ENCODE measurements at places on chromosomes 13 and 19.

DNA sequence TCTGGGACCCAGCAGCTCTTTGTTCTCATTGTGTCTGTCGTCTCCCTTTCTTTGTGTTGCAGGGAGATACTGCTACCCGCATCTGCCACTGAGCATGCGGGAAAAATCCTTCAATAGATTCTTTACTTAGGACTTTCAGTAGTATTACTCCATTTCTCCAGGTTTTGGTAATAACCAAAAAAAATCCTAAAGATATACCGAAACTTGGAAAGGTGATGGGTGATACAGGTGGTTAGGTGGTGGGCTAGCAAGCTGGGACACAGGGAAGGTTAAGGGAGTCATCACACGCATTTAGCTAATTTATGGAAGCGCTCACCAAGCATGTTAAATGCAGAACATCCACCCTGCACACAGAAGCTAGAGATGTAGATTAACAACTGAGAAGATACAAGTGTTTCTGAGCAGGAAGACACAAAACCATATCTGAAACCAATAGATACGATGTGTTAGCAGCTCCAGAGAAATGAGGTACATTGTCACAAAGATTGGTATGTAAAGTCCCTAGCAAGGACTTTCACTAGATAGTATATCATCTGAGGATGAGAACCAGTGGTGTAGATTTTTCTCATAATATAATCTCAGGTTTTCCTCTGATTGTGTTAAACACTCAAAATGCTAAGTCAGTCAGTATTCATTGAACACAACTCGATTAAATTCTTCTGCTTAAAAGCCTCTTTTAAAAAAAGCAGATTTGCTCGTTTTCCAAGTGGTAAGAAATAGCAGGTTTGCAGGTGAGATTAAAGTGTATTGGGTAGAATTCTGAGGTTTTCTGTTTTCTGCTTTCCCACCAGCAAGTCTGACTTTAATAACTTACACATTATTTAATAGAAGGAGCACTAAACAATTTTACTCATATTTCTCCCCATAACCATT, 1.2 kb upstream of the SLAIN1 start:
- no peak for DNase-seq

DNA sequence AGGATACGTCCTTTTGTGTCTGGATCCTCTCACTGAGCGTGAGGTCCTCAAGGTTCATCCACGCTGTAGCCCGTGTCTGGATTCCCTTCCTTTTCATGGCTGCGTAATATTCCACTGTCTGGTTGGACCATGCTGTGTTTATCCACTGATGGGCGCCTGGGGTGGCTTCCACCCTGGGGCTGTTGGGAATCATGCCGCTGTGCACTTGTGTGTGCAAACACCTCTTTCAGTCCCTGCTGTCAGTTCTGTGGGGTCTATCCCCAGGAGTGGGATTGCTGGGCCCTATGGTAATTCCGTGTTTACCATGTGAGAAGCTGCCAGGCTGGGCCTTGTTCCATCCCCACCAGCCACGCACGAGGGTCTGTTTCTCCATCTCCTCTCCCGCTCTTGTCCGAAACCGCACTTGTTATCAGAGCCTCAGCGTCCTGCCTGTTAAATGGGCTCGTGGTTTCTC, 98.6 kb downstream of the GADD45B start:
- no peak for DNase-seq

- DNase-seq = no peak
Observed at GRCh38 chr13:80441968-80442367, 101.0 kb upstream of the SPRY2 start.

GRCh38 chr13:41407380-41407779, 50.0 kb upstream of the RGCC start:
- DNase-seq = peak; percentile 26

GRCh38 chr13:65909501-65909900, 1320.6 kb downstream of the PCDH9 start:
- no peak for DNase-seq

DNA sequence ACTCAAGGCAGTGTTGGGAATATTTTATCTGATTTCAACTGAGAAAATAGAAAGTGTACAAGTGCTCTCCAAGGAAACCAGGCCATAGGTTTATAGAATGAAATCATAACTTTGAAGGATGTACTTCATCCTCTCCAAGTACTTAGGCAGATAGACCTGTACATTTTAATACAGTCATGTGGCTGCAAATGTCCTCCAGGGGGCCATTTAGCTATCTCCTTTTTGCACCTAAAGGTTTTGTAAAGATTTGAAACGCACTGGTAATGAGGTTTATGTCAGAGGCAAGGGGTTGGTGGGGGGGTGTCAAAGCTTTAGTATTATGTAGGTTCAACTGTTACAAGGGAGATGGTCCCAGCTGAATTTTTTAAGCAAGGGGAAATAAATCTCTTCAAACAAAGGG, 364.4 kb downstream of the DCT start:
- DNase-seq = no peak

GRCh38 chr19:14770944-14771839, 7.2 kb downstream of the ADGRE2 start:
- no peak for DNase-seq

DNA sequence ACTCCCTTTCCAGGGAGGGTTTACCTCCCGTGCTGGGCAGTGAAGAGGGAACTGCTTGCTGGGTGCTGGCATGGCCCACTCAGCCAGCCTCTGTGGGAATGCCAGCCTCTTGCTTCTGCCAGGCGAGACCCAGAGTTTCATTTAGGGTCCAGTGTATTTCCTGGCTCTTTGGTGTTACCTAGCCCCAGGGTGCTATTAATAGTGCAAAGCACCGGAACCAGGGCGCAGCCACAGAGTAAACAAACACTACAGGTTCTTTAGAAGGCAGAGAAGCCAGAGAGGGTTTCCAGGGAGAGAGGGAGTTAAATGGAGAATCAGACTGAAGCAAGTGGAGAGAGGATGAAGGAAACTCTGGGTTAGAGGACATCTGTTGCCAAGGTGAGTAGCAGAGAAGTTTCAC, 74.9 kb upstream of the SPATA13 start:
- no peak for DNase-seq

DNA sequence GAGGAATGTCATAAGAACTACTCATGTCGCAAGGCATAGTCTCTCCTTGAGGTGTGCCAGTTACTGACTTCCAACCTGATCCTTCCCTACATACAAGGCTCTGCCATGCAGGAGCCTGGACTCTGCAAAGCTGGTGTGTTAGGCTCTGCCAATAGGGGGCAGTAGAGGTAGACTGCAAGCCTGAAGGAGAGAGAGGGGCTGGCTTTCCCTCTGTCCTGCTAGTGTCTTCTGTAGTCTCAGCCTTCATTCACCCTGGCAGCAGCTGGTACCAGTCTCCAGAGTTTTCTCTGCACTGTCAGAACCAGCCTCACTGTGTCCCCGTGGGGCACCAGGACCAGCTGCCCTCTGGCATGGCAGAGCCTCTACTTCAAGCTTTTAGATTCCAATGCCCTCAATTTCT, 14.5 kb downstream of the SHISA2 start:
- no peak for DNase-seq

GRCh38 chr13:33537026-33537425, 251.5 kb upstream of the STARD13 start:
- DNase-seq = no peak

DNA sequence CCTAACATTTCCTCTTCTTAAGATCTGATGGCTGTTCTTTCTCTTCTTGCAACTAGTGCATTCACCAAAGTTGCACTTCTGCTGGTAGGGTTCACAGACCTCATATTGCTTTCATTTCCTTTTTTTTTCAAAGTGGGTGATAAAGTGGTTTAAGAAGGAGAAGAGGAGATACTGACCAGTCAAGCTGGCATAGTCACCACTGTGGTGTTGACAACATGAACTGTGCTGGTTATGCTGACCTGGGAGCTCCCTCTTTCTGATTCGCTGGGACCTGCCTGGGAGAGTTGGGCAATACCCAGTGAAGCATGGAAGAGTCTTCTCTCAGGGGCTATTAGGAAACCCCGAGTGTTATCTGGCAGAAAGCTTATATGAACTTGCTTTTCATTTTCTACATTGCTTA, 222.9 kb downstream of the SLITRK5 start:
- no peak for DNase-seq

DNA sequence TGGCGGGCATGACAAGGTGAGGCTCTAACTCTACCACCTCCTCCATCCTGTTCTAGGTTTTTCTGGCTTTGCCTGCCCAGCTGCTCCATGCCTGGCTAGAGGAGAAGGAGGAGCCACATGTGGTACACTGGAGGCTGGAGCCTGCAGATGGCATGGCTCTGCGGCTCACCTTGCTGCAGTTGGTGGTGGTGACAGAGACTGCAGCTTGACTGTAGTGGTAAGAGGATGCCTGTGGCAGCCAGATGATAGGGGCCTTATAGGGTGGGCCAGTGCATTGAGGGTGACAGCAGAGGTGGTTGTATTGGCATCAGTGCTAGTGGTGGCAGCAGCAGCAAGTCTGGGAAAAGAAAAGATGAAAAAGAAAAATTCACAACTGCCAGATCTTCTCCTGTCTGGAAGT, 146.2 kb downstream of the TNFRSF19 start:
- DNase-seq = no peak

- DNase-seq = no peak
Observed at GRCh38 chr13:21115231-21115630, 53.8 kb upstream of the LATS2 start.

DNA sequence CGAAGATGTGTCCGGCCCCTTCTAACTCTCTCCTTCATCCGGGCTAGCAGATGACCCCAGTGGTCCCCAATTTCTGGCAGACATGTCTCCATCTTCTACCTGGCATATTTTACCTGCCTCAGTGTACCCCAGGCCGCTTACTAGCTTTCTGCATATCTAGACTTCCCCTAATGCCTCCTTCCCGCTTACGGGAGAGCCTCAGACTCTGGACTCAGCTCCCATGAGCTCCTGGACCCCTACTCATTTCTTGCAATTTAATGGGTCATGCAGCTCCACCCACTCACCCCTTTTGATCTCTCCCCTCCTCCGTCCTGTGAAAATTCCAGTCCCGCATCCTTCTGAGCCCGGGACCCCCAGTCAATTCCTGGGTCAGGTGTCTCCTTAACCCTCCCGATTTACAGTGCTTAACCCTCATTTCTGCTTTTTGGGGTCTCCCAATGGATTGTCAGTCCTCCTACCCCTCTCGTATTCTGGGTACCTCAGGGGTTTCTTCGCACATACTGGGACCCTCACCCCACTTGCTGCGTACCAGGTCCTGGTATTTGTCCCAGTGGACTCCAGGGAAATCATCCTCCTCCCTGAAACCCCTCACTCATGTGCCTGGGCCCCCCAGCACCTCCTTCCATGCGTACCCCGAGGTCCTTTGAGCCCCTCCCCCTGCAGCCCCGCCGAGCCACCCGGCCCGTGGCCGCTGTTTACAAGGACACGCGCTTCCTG, 500 bp upstream of the JUNB start:
- no peak for DNase-seq

Measured in epithelial cell of prostate (primary cell).